ENCODE measurements at places on chromosomes 5 and 9. TPM values are rescaled to one million over a fixed set of nuclear protein-coding genes. Genes with fewer than 3 reads are reported as not detected.

- no peak for DNase-seq
Observed at GRCh38 chr9:96883922-96884321, 29.6 kb upstream of the ZNF782 start.

- no peak for DNase-seq
Observed at GRCh38 chr5:79002374-79002773, 17.3 kb upstream of the ARSB start.

- no peak for DNase-seq
Observed at GRCh38 chr9:126401107-126401506, 74.5 kb downstream of the MVB12B start.

GRCh38 chr5:41365369-41365768 lies 145.0 kb downstream of the PLCXD3 start:
- DNase-seq = no peak

GRCh38 chr9:21454149-21454548 lies 13.9 kb downstream of the IFNA1 start:
- DNase-seq = no peak

DNA sequence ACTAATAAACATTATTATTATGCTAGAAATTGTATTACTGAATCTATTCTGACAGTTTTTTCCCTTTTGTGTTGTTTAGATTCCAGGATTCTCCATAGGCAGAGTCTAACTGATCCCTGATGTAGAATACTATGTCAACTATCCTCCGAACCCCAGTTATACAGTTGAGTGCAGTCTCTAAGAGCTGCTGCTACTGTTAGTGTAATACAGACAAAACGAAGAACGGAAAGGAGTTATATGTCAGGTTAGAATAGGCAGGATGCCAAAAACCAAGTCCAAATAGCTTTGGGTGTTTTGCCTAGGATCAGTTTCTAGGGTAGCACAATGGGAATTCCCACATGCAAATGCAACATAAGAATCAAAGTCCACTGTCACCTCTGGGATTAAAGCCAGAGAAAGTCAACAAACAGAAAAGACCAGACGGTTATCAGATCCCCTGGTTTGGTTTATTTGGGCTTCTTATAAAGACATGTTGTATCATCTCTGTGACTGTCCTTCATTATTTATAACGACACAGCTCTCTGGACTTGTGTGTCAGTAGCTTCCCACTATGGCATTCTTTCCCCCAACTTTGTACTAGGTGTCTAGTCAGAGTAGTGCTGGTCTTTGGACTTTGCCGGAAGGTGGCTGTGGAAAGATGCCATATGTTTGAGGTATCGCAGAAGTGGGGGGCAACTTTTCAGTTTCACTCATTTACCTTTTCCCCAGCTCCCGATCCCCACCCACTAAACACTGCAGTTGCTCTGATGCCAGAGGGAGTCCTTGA lies 14.9 kb upstream of the TMEM38B start:
- DNase-seq = no peak

- no peak for DNase-seq
Observed at GRCh38 chr5:109242518-109242917, 167.3 kb downstream of the PJA2 start.

DNA sequence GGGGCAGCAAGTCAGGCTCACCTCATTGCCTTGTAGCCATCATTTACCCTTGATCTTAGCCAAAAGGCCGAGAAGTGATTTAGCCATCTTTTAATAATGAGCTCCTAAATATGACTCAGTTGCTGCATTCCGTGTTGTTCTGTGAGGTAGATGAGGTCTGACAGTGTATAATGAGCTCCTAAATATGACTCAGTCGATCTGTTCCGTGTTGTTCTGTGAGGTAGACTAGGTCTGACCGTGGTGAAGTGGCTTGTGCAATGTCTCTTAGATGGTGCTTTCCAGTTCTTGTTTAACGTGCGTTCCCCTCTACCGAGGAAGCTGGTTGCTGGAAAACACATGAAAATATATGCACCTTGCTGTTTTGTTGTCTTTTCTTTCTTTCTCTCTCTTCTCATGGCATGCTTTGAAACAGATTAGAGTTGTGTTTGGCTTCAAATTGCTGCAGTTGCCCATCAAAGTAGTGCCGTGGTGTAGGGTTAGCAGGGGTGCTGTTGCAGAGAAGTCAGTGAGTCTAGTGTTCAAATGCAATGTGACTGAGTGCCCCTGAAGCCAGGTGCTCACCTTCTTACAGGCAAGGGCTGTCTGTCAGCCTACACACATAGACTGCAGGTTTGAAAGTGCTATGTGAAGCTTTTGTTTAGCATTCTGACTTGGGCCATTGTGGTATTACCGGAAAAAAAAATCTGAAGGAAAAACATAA lies 118.6 kb downstream of the KDM4C start:
- DNase-seq = no peak

GRCh38 chr9:94903961-94904421 lies 177.5 kb downstream of the AOPEP start:
- no peak for DNase-seq

- no peak for DNase-seq
Observed at GRCh38 chr9:123127512-123128075, 94.1 kb downstream of the GPR21 start.

GRCh38 chr9:95131023-95131943 lies 186.2 kb downstream of the FANCC start:
- DNase-seq = no peak

Gene EIF4E1B
- total RNA-seq = not detected

Gene IL7R
- total RNA-seq = 0.92 TPM

Gene IFNA13
- not detected for total RNA-seq

Gene C9orf43
- total RNA-seq = 0.16 TPM
